ENCODE measurements at places on chromosomes 4 and X. TPM values are rescaled to one million over a fixed set of nuclear protein-coding genes. Genes with fewer than 3 reads are reported as not detected.

The LAGE3 gene
- 11.5 TPM for polyA plus RNA-seq

The ARHGAP4 gene
- polyA plus RNA-seq: 16.5 TPM

DNA sequence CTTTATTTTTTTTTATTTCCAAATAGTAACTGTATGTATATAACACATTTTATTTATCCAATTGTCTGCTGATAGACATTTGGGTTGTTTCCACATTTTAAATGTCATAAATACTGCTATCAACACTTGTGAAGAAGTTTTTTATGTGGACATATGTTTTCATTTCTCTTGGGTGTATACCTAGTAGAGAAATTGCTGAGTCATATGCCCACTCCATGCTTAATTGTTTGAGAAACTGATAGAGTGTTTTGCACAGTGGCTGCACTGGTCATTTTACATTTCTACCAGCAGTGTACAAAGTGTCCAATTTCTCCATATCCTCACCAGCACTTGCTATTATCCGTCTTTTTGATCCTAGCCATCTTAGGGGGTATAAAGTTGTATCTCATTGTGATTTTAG lies 567.8 kb downstream of the GBA3 start:
- no peak for DNase-seq

The TCEAL9 gene
- polyA plus RNA-seq: 293 TPM

- DNase-seq: peak; percentile 10
These were observed 245.2 kb upstream of the DIPK2B start for GRCh38 chrX:45445745-45446412.

The TMEM165 gene
- polyA plus RNA-seq: 88.8 TPM

GRCh38 chr4:139806929-139807328 lies 141.3 kb downstream of the MGST2 start:
- DNase-seq: no peak

- no peak for DNase-seq
These were observed 93.5 kb downstream of the CBLL2 start for GRCh38 chrX:22366166-22366702.

- no peak for DNase-seq
These were observed 155.0 kb upstream of the JADE1 start for GRCh38 chr4:128654465-128654864.

- no peak for DNase-seq
These were observed 188.3 kb downstream of the NAF1 start for GRCh38 chr4:162978398-162978797.

- DNase-seq: no peak
These were observed 400.8 kb upstream of the SLIT2 start for GRCh38 chr4:19850909-19851308.

GRCh38 chrX:39580043-39580442 lies 517.7 kb downstream of the BCOR start:
- DNase-seq: no peak

DNA sequence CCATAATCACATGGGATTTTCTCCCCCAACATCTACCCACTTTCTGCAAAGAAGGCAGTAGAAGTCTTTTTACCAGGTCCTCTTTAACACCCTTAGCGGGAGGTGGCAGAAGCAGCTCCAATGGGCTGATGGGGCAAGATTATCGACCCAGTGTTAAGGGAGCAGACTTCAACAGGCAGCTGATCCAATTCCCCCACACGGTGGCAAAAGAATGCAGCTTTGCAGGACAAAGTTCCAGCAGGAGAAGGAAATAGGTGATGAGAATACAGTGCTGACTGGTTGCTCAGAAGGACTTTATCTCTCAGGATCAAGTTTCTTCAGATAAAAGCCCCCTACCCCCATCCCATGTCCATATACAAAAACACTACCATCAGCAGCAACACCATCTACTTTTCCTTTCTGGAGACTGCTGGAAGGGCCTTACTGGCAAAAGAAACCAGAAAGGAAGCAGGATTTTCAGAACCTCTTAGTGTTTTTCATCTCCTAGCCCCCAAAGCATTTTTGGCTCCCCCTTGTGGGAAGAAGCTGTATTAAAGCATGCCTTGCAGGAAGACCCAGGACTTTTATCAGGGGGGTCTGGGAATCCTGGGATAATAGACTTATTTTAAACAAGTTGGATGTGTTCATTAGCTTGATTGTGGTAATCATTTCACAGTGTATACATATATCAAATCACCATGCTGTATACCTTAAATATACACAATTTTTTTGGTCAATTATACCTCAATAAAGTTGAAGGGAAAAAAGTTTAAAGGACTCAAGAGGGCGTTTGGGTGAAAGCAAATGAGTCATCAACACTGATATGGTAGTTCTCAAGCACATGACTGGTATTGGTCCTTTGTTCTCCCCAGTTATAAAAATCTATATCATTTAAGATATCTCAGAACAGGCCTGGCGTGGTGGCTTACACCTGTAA lies 146.4 kb downstream of the GPC3 start:
- DNase-seq: peak; percentile 14

The F8A3 gene
- 7.6 TPM for polyA plus RNA-seq

DNA sequence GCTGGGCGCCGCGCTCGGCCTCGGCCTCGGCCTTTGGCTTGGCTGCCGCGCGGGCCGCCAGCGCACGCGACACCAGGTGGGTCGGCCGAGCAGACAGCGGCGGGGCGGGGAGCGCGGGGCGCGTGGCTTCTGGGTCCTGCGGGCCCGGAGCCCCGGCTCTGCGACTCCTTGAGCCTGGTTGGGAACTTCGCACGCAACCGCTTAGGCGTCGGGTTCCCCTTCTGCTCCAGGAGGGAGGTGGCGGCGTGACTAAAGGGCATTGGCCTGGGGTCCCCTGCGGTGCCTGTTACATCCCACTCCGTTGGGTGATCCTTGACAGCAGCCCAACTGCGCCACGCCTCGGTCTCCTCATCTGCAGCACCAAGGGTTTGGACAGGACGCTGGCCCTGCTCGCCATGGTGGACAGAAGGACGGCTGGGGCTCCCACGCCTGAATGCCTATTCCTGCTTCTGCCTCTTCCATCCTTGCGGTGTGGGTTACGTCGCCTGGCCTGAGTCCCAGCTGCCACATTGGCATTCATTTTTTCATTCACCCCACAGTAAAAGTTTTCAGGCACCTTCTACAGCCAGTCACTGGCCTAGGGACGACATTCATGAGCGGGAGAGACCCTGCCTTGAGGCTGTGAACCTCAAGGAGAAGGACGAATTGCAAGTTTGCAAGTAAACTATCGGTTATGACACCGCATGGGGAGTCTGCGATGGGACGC lies 631 bp downstream of the EVC start:
- DNase-seq: no peak
